Muscle of arm (tissue), 14 donors: ENCODE measurements at places on chromosomes 11 and 22.
A peak's percentile ranks its signal among the peaks of the same experiment; 100 is the strongest.

- DNase-seq: no peak
Measured at GRCh38 chr11:33083918-33084317, 44.5 kb downstream of the TCP11L1 start.

DNA sequence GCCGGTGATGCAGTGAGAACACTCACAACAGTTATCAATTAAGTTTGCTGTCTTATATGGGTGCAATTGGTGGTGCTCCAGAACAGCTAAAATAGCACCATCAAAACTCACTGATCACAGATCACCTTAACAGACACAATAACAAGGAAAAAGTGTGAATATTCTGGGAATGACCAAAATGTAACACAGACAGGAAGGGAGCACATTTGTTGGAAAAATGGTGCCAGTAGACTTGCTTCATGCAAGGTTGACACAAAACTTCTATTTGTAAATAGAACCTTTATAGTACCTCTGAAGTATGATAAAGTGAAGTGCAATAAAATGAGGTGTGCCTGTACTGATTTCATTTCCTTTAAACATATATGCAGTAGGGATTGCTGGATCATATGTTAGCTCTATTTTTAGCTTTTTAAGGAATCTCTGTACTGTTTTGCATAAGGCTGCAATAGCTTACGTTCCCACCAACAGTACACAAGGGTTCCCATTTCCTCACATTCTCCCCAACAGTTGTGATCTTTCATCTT lies 56.7 kb upstream of the GLYATL1B start:
- no peak for DNase-seq

DNA sequence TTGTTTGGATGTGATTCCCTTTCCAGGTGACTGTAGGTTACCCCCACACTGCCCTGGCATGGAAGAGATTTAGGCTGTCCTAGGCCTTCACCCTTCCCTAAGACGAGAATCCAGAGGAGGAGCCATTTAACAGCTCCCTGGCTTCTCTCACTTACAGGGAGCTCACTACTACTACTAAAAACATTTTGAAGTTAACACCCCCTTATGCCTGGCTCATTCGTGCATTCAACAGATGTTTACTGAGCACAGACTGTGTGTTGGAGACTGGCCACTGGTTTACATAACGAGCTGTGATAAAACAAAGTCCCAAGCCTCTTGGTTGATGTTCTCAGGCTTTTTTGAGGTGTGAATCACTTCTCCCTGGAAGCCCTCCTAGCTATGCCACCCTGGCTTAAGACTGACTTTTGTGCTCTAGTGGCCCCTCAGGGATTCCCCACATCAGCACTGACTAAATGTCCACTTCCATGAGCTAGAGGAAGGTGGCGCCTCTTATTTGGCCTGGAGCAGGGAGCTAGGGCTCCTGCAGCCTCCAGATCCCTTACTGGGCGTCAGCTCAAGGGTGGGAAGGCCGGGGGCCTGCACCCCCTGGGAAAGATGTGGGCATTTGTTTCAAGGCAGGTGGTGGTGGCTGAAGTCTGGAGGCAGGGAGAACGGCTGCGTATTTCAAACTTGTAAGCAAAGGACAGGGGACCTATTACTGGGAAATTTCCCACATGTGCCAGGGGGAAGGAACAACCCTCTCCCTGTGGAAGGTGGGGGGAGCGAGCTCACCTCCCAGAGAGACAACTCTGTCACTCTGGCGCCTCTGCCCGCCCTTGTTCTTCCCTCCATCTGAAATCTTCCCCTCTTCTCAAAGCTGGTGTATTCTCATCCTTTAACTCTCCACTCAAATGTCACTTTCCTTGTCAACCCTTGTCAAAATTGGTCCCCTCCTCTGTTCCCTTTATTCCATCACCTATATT lies 19.4 kb upstream of the MALAT1 start:
- DNase-seq: peak; percentile 84

GRCh38 chr22:39379756-39380730 lies 19.5 kb upstream of the TAB1 start:
- no peak for DNase-seq

DNA sequence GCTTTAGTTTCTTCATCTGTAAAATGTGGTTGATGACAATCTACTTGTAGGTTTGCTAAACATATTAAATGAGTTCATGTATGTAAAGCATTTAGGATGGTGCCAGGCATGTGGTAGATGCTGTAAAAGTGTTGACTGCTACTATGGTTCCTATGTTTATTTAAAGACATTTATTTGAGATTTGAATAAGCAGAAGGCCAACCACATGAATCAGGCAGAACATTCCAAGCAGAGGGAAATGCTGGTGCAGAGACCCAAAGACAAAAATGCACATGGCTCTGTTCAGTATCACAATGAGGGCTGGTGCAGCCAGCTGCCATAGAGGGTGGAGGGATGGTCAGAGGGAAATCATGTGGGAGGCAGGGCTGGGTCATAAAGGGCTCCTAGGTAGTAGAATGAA lies 156.2 kb upstream of the PDGFD start:
- no peak for DNase-seq

- no peak for DNase-seq
Measured at GRCh38 chr11:104725796-104726408, 172.4 kb downstream of the CASP12 start.

DNA sequence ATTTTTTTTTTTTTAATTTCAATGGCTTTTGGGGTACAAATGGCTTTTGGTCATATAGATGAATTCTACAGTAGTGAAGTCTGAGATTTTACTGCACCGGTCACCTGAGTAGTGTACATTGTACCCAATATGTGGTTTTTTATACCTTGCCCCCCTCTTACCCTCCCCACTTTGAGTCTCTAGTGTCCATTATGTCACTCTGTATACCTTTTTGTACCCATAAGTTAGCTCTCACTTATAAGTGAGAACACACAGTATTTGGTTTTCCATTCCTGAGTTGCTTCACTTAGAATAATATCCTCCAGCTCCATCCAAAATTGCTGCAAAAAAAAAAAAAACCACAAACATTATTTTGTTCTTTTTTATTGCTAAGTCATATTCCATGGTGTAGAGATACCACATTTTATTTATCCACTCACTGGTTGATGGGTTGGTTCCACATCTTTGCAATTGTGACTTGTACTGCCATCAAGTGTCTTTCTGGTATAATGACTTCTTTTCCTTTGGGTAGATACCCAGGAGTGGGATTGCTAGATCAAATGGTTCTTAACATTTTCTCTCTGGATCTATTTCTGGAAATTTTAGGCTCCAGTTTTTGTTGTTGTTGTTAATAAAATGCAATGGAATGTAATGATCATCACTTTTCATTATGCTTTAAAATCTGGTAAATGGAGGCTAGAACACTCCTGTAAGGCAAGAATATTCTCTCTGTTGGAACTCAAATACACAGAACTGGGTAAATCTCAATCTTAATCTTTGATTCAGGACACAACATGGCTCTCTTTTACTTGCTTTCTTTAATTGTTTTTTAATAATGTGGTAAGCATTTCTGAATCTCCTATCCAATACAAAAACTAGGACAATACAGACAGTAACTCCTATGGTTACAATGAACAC lies 10.3 kb downstream of the NEAT1 start:
- DNase-seq: no peak

GRCh38 chr11:132852361-132852760 lies 679.9 kb downstream of the OPCML start:
- DNase-seq: no peak

DNA sequence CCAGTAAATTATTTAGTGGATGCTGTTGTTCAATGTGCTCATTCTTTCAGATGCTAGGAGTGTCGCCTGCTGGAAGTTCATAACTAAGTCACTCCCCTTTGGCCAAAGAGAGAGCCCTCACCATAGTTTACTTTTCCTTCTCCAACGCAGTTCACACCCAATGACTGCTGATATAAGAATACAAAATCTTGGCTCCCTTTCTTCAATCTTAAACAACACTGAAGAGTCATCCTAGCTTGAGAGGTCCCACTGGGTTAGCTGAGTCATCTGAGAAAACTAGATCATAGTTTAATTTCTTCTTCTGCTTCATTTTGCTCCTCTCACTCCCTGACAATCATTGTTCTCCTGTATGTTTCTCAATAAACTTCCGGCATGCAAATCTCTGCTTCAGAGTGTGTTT lies 5.4 kb upstream of the OR52L1 start:
- DNase-seq: no peak

DNA sequence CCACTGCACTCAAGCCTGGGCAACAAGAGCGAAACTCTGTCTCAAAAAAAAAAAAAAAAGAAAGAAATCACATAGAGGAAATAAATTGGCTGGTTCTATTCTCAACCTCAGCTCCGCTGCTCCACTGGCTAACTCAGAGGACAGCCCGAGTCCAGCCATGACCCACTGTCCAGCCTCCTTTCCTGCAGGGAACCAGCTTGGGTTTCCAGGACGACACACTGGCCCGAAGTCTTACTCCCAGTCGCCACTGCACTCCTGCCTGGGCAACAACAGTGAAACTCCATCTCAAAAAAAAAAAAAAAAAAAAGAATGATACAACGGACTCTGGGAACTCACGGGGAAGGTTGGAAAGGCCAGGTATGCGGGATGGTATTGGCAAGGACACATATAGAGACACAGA lies 31.5 kb downstream of the APOL3 start:
- DNase-seq: no peak

DNA sequence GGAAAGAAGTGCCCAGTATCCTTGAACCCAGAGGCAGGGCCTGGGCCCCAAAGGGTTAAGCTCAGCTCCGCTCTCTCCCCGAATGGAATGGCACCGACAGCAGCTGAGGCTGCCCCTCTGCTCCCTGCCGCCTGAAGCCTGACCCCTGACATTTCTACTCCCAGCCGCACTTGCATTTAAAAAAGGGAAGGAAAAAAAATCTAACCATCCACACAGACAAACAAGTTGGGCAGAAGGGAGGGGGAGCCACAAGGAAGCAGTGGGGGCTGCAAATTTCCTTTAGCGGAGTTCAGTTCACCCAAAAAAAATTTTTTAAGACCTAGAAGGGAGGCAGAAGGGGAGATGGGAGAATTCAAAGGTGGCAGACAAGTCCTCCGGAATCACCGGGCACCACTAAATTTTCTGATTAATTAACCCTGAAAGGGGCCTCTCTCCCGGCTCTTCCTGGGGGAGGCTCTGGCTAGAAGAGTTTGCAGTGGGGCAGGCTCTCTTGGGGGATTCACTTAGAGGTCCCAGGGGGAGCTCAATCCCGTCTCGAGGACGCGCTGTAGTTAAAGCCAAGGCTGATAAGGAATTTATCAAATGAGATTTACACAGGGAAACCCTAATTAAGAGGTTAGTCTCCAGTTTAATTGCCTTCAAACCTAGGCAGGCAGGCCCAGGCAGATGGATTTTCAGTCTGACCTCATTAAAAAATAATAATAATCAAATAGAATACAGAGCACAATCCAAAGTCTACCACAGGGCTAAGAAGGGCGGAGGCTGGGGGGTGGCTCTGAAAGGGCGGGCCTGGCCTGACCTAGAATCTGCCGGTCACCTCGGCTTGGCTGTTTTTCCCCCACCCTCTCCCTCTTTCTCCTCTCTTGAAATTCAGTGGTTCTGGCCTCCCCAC lies 25.6 kb downstream of the MN1 start:
- DNase-seq: no peak
